ENCODE measurements at places on chromosomes 3 and 15.
A peak's percentile ranks its signal among the peaks of the same experiment; 100 is the strongest.

GRCh38 chr3:114846779-114847178 lies 300.3 kb downstream of the ZBTB20 start:
- no peak for DNase-seq

- peak; percentile 20 for DNase-seq
Measured at GRCh38 chr3:132720228-132720627, 2.0 kb downstream of the NPHP3 start.

GRCh38 chr3:151283387-151283786 lies 5.0 kb upstream of the P2RY14 start:
- no peak for DNase-seq

DNA sequence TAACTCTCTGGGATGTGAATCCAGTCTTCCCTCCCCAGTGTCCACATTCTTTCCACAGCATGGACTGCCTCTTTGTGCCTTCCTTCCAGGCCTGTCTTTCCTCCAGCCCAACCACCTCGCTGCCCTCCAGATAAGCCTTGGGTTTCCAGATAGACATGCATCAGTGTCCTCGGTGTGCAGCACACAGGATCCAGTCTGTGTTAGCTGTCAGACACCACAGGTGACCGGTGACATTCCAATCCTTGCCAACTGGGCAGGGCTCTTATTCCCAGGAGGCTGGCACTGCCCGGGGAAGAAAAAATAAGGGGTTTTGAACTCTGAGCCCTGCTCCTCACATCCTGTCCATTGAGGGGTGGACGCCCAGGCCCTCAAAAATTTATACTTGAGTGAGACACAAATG lies 6.0 kb upstream of the SLC6A1 start:
- no peak for DNase-seq

GRCh38 chr15:93238641-93239040 lies 149.6 kb upstream of the RGMA start:
- no peak for DNase-seq

DNA sequence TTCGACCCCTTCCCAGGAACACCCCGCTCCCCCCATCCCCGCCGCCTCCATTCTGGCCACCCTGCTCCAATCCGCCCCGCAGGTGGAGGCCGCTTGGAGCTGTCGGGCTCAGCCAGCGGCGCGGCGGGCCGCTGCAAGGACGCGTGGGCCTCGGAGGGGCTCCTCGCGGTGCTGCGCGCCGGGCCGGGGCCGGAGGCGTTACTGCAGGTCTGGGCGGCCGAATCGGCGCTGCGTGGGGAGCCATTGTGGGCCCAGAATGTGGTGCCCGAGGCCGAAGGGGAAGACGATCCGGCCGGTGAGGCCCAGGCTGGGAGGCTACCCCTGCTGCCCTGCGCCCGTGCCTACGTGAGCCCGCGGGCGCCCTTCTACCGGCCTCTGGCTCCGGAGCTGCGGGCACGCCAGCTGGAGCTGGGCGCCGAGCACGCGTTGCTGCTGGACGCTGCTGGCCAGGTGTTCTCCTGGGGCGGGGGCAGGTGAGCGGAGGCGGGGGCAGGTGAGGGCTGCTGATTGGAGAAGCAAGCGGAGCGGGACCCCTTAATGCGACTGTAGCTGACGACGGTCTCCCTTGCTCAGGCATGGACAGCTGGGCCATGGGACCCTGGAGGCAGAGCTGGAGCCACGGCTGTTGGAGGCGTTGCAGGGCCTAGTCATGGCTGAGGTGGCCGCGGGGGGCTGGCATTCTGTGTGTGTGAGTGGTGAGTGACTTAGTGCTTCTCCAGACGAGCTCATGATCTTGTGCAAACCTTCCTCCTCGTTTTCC lies 2.5 kb downstream of the RCCD1 start:
- peak; percentile 43 for DNase-seq

- DNase-seq, result peak; percentile 43
Measured at GRCh38 chr3:186094696-186095425, 14.0 kb downstream of the ETV5 start.

DNA sequence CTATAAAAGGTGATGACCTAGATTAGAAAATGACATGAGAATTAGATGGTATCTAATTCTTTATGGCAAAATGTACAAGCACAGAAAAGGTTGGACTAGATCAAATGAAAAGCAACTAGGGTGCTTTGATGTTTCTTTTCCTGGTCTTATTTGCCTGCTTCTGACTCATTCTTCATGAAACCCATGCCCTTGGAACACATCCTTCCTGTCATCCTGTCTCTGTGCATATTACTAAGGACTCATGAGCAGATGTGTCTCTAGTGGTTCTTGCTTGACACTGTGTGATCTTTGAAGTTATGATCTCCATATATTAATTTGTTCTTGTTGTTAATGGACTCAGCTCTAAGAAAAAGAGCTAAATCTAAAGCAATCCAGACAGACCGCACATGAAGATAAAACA lies 314.0 kb downstream of the ERC2 start:
- DNase-seq, result no peak

GRCh38 chr3:171955598-171955997 lies 83.8 kb upstream of the FNDC3B start:
- no peak for DNase-seq

- no peak for DNase-seq
Measured at GRCh38 chr15:52318729-52319500, 23.3 kb upstream of the MYO5C start.

DNA sequence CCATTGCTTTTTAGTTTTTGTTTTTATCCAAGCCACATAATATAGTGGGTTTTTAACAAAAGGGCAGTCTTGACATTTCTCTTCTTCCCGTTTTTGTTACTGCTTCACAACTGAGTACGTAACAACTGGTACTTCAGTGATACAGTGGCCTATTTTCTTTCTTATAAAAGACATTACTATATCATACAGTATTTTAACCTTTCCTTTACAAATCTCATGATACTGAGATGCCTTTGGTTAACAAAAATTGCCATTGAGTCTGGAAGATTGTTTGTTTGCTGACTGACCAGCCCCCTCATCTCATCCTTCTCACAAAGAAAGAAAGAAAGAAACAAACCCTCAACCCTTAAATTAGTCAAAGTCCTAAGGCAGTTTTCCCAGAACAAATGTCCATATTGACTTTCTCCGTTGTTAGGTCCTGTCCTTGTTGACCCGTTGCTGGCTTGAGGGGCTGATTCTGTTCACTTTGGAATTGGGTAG lies 77.0 kb upstream of the SAMMSON start:
- no peak for DNase-seq

DNA sequence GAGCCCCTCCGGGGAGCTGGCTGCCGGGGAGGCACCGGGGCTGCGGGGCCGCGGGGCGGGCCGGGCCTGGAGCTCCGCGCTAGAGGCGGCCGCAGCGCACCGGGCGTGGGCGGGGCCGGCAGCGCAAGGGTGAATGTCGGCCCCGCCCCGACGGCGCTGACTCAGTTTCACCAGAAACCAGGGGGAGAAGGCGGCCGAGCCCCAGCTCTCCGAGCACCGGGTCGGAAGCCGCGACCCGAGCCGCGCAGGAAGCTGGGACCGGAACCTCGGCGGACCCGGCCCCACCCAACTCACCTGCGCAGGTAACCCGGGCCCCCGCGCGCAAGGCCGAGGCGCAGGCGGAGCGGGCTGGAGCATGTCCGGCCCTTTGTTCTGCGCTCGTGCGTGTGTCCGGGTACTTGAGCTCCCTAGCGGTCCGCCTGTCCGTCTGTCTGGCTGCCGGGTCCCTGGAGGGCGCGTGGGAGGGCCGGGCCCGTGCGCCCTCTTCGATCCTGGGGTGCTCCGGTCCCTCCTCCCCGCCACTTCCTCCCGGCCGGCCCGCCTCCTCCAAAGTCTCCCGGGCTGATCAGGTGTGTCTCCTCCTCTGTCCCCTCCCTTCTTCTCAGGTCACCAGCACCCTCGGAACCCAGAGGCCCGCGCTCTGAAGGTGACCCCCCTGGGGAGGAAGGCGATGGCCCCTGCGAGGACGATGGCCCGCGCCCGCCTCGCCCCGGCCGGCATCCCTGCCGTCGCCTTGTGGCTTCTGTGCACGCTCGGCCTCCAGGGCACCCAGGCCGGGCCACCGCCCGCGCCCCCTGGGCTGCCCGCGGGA lies at the start of gene SPINT1:
Gene SPINT1 (plus strand): TSS at position 164 of the 811 bp plus-strand sequence. CDS start 507 bp downstream, at position 671.
- DNase-seq, result no peak

DNA sequence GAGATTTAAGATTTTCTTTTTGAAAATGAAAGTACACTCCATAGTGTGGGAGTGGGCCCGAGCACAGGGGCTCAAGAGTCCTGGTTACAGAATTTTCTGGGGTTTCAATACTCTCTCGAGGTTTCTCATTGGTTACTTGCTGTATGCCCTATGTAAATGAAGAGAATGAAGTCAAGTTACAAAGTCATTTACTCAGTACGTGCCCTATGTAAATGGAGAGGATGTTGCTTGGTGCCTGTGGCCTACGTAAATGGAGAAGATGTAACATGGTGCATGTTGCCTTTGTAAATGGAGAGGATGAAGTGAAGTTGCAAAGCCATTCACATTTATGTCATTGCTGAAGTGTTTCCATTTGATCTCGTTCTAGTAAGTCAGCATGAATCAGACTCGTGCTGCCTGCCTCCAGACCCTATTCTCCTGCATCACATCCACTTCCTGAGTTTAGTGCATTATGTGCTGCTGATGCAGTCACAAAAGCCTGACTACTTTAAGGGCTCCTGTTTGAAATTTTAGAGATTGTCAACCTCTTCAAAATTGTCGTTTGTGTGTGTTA lies 302.0 kb downstream of the ZBBX start:
- no peak for DNase-seq

GRCh38 chr3:42556089-42556632 lies 25.6 kb downstream of the SEC22C start:
- peak; percentile 56 for DNase-seq

All from lung microvascular endothelial cell (primary cell).